ENCODE measurements at places on chromosomes 2 and 18.
A peak's percentile ranks its signal among the peaks of the same experiment; 100 is the strongest.

- no peak for DNase-seq
Observed at GRCh38 chr2:65638443-65638842, 206.0 kb upstream of the SPRED2 start.

GRCh38 chr18:64714086-64714485, 565.2 kb upstream of the LINC00305 start:
- DNase-seq: no peak

DNA sequence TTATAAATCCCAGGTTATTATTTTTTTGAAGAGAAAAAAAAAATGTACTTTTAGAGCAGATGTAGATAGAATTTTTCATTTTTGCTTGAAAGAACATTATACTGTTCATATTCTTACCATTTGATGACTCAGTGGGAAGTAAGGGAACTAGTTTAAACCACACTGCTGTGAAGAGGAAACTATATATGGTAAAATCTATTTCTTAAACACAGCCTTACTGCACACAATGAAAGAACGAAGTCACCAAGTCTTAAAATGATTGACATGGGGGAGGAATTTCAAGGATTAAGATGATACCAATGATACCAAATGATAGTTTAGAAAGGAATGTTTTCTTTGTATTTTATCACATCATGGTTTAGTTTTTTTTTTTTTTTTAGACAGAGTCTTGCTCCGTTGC, 5.0 kb downstream of the ACTR2 start:
- DNase-seq: peak; percentile 76

GRCh38 chr2:20198796-20199632, 25.9 kb downstream of the SDC1 start:
- DNase-seq: no peak

GRCh38 chr18:48548011-48548771, 9.4 kb downstream of the CTIF start:
- DNase-seq: peak; percentile 83

- DNase-seq: no peak
Observed at GRCh38 chr2:99450199-99450598, 39.6 kb downstream of the REV1 start.

DNA sequence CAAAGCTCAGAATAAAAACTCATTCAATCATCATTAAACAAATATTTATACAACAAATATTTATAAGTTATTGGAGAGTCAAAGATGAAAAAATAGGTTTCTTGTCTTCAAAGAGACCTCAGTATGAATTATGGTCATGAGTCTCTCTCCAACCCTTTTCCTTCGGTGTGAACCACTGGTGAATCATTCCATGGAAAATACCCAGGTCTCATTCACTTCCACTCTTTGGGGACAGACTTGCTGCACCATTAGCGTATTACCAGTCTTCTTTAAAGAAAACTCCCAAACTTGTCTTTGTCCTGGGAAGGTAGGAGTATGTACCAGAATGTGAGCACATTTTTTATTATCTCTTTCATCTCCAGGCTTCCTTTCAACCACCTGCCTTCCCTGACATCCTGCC, 257.4 kb upstream of the RBMS1 start:
- no peak for DNase-seq

GRCh38 chr18:22604390-22604985, 186.8 kb upstream of the CTAGE1 start:
- DNase-seq: peak; percentile 66

DNA sequence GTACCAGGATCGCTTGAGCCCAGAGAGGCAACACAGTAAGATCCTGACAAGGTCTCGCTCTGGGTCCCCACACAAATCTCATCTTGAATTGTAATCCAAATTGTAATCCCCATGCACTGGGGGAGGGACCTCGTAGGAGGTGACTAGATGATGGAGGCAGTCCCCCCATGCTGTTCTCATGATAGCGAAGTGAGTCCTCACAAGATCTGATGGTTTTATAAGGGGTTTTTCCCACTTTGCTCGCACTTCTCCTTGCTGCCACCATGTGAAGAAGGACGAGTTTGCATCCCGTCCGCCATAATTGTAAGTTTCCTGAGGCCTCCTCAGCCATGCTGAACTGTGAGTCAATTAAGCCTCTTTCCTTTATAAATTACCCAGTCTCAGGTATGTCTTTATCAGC, 46.0 kb upstream of the SERTAD2 start:
- DNase-seq: no peak

- peak; percentile 47 for DNase-seq
Observed at GRCh38 chr2:238162846-238163441, 4.2 kb downstream of the ERFE start.

DNA sequence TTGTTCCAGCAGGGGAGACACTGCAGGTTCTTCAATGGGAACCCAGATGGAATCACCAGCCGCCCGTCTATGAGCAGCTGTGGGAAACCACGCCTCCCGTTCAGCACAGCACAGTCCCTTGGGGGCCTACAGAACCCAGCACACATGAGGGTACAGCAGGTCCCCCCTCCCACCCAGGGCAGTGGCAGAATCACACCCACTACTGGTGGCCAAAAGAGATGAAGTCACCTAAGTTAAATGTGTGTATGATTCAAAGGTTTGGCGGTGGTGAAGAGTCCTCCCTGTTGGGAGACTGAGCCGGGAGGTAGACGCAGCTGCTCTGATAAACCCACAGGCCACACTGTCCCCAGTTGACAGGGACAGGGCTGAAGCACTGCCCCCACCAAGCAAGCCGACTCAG, 44.3 kb downstream of the L3MBTL4 start:
- DNase-seq: no peak

DNA sequence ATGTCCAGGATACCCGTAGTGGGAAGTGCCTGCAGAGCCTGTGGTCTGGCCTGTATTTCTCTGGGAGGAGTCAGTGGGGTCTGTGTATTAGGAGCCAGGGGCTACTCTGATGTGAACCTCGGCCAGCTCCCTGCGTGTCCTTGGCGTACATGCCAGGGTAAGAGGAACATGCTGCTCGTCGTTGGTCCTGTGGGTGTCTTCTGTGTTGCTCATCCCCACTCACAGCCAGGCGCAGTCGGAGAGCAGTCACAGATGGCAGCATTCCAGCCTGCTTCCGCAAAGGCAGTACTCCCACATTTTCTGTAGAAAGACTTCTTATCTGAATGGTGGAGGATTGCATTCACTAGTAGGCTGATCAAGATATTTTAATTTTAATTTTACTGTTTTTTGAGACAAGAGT, 84.9 kb downstream of the DGKD start:
- peak; percentile 32 for DNase-seq

- peak; percentile 97 for DNase-seq
Observed at GRCh38 chr2:69177785-69178636, 165.0 kb downstream of the ANTXR1 start.

GRCh38 chr18:24530630-24531111, 70.2 kb downstream of the HRH4 start:
- peak; percentile 1 for DNase-seq

DNA sequence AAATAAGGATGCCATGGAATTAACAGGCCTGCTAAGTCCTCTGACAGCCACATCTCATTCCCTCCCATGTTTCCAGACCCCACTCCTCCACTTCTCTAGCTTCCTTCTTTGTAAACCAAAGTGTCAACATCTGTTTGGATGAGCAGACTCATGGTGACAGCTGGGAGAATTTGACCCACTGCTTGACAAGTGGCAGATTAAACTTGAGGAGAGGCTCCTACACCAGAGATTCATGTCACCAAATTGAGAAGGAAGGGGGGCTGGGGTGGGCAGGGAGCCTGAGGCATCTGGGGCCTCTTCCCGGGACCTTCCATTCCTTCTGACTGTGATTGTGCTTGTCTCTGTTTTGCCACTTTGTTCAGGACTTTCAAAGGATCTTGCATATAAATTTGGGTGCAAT, 41.0 kb upstream of the IGFBP5 start:
- DNase-seq: no peak

DNA sequence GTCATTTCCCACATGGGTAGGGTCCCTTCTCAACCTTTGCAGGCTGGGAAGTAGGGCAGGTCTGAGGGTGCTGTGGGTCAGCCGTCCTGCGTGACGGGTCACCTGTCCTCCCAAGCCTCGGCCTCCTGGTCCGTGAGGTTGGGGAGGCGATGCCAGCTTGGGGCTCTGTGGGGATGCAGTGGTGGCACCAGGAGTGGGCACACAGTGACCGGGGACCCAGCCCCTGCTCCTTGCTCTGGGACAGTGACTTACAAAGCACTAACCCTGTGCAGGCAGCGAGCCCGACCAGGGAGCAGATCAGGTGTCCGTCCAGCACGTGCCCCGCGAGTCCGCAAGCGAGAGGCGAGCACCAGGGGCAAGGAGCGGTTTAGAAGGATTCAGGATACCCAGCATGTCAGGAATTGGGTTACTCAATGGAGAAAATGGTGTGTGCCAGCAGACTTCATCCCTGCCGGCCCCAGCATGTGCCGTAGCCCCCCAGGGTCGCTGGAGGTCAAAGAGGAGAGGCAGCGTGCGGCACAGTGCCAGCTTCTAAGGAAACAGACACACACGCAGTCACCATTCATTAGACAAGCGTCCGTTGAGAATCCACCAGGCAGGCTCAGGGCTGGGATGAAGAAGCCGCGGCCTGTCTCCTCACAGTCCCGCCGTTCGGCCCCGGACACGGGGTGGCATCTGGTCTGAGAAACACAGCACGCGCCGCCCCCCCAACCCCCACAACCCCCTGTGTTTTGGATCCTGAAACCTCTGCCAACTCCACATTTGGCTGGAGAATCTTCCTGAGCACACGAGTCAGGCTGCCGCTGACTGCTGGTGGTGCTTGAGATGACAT, 11.7 kb downstream of the COLEC11 start:
- no peak for DNase-seq

- no peak for DNase-seq
Observed at GRCh38 chr18:3885209-3885792, 435.3 kb downstream of the TGIF1 start.

DNA sequence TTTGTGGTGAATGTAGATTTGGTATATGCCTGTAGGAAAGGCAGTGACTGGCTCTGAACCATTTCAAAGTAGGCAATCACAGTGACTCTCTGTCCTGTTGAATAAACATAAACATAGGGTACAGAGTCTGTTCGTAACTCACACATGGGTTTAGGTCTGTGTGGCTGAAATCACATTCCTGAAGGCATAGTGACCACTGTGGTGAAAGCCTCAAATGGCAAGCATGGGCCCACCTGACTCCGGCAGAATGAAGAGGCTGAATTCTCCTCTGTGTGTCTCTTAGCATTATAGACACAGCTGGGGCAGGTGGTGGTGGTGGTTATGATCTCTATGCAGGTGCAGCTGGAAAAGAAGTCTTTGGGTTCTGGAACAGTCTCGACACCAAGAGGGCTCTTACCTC, 61.2 kb downstream of the ITGA6 start:
- DNase-seq: no peak

- no peak for DNase-seq
Observed at GRCh38 chr2:18849841-18850578, 260.6 kb upstream of the NT5C1B start.

DNA sequence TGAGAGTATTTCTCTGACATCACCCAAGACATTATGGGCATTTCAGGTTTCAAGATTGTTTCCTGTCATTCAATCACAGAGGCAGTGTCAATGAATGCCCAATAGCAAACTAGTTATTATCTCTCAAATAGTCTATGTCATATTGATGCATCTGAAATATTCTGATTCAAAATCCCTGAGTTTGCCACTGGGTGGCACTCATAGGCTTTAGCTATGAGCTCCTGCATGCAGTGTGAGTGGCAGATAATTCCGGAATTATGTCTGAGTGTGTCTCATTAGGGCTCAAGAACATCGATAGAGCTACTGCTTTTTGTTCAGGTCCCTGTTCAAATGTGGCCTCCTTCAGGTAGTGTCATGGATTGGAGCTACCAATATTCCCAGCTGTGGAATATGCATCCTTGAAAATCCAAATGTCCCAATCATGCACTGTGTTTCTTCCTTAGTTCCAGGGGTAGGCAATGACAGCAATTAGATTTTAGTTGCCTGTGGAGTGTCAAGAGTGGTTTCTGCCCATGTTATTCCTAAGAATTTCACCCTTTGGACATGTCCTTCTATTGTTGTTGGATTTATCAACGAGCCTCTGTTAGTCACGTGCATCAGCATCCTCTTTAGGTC, 7.8 kb upstream of the OR6B3 start:
- peak; percentile 80 for DNase-seq

GRCh38 chr2:197057959-197058358, 131.5 kb upstream of the PGAP1 start:
- DNase-seq: peak; percentile 58

- no peak for DNase-seq
Observed at GRCh38 chr18:38616306-38616705, 1050.7 kb upstream of the CELF4 start.

DNA sequence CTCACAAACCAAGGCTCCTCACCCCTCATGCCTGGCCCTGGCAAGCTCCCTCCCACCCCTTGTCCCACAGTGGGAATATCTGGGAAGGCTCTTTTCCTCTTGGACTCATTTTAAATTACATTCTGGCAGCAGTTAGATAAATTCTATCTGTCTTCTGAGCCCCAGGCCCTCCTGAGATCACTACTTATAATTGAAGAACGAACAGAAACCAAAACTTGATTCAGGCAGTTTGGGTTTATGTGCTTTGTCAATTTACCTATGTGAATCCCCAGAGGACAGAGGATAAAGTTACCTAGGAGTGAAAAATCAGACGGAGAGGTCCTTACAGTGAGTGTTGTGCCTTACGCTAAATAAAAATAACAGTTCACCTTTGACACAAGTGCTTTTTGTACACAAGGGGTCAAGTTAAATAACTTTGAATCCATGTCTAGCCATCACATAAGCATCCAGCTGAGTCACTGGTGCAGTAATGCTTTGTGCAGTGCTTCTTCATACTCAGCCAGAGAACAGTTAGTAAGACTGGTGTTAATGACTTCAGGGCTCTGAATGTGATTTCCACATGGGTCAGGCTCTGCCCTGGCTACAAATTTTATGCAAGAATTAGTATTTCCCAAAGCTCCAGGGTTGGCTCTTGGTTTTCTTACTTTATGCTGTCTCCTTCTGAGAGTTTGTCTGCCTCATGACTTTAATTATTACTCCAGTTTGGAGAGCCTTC, 329.3 kb downstream of the INSIG2 start:
- peak; percentile 38 for DNase-seq

DNA sequence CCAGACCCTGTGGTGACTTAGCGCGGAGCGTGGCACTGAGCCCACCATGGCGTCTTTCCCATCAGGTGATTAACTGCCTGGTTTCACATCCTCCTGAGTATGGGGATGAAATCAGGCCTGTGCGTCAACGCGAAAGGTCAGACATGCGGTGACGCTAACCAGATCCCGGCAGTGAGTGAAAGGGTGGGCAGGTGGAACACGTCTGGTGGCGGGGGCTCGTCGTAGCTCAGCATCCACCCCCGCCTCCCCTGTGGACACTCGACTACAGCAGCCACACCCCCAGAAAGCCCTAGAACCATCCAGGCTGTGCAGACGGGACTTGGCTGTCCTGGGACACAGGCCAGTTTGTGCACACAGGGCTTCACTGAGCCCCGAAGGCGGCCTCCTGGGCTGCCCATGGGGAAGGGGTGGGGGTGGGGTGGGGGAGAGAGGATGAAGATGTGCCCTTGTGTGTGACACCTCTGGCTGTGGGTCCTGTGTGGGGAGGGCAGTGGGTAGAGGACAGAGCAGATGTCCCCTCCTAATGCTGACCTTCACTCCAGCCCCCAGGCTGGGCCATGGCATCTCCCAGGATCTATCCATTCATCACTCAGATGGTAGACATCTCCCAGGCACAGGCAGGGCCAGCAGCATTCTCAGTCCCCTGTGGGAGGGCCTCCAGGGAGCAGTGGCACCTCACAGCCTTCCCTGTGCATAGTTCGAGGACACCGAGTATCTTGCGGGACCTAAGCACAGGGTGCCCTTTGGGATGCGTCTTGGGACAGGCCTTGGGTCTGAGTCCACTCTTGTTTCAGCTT, 27.5 kb downstream of the RAMP1 start:
- no peak for DNase-seq

All from choroid plexus epithelial cell (primary cell).